GM23248 (cell line): ENCODE measurements at places on chromosomes 16 and 17.
A peak's percentile ranks its signal among the peaks of the same experiment; 100 is the strongest.

DNA sequence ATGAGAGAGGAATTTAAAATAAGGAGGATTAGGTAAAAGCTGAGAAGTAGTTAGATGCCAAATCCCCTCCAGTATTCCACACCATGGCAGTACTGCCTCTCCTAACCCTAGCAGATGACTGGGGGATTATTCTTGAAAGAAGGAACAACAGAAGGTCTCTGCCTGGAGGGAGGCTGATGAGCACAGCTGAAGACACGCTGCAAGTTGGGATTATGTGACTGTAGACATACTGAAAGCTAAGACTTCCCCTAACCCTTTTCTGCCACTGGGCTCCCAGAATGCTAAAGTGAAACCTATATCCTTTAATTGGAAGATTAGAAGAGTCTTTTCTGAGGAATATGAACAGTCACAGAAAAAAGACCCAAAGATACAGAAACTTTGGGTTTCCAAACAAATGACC, 27.7 kb upstream of the SLC46A1 start:
- DNase-seq, result no peak

GRCh38 chr17:3695723-3696411, at the start of gene P2RX5:
TSS of gene P2RX5 (minus strand) at chr17:3696155. CDS start at chr17:3696005, 150 bp downstream.
- peak; percentile 54 for DNase-seq

GRCh38 chr17:5526821-5527598, 40.6 kb downstream of the MIS12 start:
- DNase-seq, result peak; percentile 97

GRCh38 chr16:80741724-80742123, 62.7 kb downstream of the CDYL2 start:
- DNase-seq, result no peak

DNA sequence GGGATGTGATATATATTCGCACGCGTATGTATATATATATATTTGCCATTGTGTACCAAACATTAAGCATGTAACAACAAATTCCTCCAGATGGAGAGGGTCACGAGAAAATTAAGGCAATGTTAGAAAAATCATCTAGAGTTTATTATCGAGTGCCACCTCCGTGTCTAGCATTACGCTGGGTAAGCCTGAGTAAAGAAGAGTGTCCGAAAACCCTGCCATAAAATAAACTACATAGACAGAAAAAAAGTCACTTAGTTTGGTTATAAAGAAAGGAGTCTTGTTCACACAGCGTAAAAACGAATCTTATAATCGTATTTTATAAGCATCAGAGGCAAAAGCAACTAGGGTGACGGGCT, 644 bp upstream of the RHOT1 start:
- no peak for DNase-seq

DNA sequence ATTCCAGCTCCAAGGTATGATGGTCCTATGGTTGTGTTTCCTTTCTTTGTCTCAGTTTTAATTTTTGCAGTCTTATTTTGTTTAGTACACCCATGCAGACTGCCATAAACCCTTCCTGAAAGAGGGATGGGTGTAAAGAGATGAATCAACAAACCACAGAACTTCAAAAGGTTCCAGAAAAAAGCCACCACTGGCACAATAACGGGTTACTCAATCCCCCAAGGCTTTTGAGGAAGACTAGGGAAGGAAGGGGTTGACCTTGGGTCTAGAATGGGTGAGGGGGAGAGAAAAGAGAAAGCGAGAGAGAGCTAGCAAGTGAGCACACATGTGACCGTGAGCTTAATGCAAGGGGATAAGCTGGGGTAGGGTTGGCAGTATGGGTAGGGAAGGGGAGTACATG, 168.1 kb downstream of the XYLT1 start:
- peak; percentile 31 for DNase-seq

DNA sequence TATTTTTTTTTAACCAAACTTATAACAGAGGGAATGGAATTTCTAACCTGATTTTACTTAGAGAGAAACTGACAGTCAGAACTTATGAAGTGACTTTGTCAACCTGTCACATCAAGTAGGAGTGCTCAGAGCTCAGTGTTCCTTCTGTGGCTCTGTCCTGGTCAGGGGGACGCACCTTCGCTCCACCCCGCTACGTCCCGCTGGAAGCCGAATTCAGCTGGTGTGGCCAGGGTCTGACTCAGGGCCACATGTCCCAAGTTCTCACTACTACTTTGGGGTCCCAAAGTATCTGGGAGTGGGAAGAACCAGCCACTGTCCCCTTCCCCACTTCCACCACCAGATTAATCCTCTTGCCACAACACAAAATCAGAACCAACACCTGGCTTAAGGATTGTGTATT, 51.4 kb downstream of the C16orf78 start:
- DNase-seq, result no peak

DNA sequence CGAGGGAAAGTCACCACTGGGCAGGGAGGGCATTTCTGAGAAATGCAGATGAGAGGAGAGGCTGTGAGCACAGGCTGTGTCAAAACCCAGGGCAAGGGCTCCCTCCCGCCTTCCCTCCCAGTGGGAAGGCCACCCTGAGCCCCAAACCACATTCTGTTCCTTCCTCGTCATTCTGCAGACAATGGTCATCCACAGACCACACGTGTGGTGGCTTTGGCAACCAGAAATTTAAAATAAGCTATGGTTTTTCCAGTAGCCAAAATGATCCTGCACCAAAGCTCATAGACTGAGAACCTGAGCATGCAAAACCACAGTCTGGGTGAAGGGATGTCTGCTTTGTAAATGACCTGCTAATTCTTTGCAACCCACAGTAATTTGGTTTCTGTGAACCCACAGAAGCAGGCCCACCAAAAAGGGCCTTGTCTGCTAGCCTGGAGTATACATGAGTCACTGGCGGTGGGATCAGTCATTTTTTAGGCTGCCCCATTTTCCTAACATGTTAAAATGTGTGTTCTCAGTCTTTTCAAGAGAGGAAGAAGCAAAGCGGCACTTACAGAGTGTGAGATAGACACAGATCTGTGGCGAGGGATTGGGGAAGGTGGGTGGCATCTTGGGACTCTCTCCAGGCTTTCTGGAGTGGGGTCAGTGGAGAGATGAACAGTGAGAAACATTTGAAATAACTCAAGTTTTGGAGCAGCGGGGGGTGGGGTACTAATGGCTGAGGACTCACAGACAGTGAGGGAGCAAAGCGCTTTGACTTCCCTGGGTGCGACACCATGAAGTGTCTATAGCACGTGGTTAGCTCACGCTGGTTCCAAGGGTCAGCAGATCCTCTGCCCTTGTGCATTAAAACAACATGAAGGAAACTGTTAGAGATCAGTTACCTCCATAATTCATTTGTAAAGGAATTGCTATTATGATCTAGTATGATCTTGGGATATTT, 20.5 kb downstream of the GRB7 start:
- peak; percentile 12 for DNase-seq

GRCh38 chr17:33967608-33968349, 287.3 kb upstream of the CCL2 start:
- DNase-seq, result no peak

GRCh38 chr16:22314661-22315626, 17.7 kb downstream of the POLR3E start:
- DNase-seq, result no peak

DNA sequence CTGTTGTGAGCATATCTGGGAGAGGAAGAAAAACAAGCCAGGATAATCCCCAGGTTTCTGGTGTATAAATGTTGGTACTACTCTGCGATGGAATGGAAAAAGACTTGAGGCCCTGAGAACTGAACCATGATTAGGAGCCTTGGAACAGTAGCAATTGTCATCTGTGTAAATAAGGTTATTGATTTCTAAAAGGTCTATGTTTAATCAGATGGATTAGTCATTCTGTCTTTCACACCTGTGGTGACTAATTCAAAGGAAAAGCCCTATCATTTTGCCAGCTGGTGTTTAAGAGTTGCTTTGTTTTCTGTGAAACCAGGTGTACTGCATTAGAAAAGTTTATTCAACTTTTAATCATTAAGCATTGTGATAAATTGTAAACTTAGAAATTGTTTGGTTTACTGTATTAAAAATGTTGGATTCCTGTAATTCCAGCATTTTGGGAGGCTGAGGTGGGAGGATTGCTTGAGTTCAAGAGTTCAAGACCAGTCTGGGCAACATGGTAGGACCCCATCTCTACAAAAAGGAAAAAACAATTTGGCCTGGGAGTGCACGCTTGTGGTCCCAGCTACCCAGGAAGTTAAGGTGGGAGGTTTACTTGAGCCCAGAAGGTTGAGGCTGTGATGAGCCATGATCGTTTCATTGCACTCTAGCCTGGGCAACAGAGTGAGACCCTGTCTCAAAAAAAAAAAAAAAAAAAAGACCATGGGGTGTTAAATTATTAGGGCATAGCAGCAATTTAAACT, 29.0 kb upstream of the KPNB1 start:
- DNase-seq, result no peak

DNA sequence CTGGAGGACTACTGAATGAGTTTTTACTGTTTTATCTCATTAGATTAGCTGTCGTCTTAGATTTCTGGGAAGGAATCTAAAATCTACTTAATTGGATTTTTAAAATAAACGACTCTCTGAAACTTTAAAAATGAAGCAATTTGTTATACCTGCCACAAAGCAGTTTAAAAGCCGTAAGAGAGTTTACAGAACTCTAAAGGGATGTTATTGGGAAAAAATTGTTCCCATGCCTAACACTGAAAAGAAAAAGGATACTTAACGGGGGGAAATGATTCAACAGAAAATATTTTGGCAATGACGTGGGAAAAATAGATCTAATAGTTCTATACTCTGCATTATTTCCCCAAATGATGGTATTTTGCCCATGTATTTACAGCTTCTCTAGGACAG, 27.0 kb downstream of the ARHGAP17 start:
- peak; percentile 62 for DNase-seq

GRCh38 chr16:72657164-72657563, 390.8 kb downstream of the ZFHX3 start:
- no peak for DNase-seq

DNA sequence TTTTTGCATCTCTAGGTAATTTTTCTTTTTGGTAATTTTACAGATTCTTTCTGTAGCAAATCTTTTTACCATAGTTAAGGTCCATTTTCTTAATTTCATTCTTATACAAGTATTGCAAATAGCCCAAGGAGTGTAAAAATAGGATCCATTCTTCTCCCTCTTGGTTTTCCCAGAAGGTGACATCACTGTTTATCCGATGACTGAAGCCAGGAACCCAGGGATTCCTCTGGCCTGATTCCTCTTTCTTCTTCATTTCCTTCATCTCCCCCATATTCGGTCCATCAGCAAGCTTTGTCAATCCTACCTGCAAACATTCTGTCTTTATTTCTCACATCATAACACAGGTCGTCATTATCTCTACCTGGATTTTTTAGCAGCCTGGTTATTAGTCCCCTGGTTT, 5.3 kb downstream of the RBBP6 start:
- peak; percentile 53 for DNase-seq

GRCh38 chr17:50511058-50511457, 2.8 kb downstream of the MYCBPAP start:
- peak; percentile 42 for DNase-seq

GRCh38 chr16:67733734-67734470, 14.8 kb upstream of the GFOD2 start:
- DNase-seq, result no peak

DNA sequence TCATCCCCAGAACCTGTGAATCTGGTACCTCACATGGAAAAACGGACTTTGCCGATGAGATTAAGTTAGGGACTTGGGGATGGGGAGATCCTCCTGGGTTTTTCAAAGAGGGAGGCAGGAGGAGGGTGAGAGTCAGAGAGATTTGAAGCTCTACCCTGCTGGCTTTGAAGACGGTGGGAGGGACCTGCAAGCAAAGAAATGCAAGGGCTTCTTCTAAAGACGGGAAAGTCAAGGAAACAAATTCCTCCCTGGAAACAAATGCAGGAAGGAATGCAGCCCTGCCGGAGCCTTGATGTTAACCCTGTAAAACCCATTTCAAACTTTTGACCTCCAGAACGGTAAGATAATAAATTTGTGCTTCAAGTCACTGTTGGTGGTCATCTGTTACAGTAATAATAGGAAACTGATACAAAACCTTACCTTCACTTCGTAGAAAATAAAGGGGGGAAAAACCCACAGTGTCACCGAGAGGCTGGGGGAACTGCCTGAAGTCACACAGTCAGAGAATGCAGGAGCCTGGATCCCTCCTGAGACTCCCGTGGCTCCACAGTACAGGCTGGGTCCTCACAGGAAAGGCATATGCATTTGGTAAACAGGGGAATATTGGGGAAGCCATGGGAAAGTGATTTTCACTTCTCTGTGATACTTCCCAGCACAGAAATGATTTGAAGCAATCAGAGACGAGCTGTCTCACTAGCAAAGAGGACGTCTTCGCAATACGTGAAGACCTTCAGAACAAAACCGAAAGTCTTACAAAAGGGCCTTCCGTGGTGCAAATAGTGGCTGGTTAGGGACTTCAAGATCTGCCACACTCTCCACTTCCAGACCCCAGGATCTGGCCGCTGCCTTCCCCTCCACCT, 58.9 kb upstream of the CLEC3A start:
- no peak for DNase-seq

DNA sequence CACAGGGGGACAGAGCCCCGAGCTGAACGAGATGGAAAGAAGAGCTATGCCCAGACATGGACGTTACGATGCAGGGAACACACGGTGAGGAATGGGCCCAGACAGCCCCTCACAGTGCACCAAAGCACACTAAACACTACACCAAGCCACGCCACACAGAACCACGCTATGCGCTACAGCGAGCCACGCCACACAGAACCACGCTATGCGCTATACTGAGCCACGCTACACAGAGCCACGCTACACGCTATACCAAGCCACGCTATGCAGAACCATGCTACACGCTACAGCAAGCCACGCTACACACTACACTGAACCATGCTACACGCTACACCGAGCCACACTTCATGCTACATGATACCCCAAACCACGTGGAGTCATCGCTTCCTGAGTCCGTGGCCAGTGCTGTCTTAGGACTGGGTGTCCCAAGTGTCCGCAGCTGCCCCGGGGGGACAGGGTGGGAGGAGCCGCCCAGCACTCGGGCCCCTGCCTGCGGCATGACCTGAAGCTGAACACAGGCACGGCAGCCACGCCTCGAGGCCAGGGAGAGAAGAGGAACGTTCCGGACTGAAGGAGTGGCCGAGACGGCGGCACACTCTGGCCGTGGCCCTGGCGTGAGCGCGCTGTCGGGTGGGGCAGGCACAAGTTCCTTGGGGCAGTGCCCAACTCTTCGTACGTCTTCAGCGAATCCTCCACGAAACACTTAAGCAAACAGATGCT, 61.3 kb downstream of the LMF1 start:
- no peak for DNase-seq

GRCh38 chr17:82524540-82524939, 5.0 kb downstream of the FOXK2 start:
- DNase-seq, result no peak

DNA sequence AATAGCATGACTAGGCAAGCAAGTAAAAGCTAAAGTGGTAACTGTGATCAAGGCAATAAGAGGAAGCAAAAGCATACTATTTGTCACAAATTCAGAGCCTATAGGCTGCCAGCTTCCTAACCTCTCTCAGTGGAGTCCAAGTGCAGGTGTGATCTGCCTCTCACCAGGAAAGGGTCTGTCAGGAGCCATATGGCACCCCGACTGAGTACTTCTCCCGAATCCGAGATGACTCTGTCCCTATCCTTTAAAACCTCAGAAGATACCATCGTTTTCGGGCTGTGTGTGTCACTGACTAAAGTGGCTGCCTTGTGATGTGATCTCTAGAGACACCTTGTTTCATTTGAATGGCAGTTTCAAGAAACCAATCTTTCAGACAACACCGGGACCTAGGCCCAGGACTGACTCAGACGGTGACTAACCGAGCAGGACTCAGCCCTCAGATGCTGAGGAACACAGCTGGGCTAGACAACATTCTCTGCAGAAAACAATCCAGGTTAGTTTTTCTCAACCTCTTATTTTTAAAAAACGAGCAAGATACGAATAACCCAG, 63.6 kb downstream of the SMG6 start:
- peak; percentile 95 for DNase-seq

- no peak for DNase-seq
Measured at GRCh38 chr16:9929313-9929712, 252.9 kb downstream of the GRIN2A start.
